ENCODE measurements at places on chromosomes 7 and 10. TPM values are rescaled to one million over a fixed set of nuclear protein-coding genes. Genes with fewer than 3 reads are reported as not detected.

The LIPN gene
- not detected for total RNA-seq

The SPAM1 gene
- not detected for total RNA-seq

The MRC1 gene
- 23.8 TPM for total RNA-seq

DNA sequence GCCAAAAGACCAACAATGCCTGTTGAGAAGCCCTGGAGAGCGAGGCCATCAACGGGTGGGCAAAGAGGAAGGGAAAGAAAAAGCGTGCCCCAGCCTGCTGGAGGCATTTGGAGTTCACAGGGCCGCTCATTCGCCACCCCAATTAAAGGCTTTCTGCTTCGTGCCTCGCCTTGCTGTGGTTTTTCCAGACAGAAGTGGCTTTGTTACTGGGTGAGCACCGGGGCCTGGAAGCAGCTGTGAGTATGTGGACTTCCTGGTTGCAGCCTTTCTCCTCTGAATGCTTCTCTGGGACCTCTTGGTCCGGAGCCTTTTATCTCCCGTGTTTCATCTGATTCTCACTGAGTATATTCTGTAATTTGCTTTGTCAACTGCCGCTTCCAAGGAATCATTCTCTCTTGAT, 118.1 kb upstream of the EGR2 start:
- no peak for DNase-seq

The FEZF1 gene
- total RNA-seq, result not detected
